ENCODE measurements at places on chromosomes 1 and 21.
A peak's percentile ranks its signal among the peaks of the same experiment; 100 is the strongest.

- DNase-seq = peak; percentile 15
These were observed 27.7 kb downstream of the CR1L start for GRCh38 chr1:207672522-207673130.

- DNase-seq = no peak
These were observed 120.9 kb downstream of the ATG4C start for GRCh38 chr1:62904856-62905225.

GRCh38 chr1:223249854-223250631 is 107.0 kb upstream of the TLR5 start:
- DNase-seq = no peak

- no peak for DNase-seq
These were observed 286.6 kb upstream of the ZP4 start for GRCh38 chr1:238177351-238177750.

- DNase-seq = no peak
These were observed 3.7 kb upstream of the LEPR start for GRCh38 chr1:65416767-65417166.

GRCh38 chr21:25862596-25862995 is 127.8 kb downstream of the GABPA start:
- no peak for DNase-seq

DNA sequence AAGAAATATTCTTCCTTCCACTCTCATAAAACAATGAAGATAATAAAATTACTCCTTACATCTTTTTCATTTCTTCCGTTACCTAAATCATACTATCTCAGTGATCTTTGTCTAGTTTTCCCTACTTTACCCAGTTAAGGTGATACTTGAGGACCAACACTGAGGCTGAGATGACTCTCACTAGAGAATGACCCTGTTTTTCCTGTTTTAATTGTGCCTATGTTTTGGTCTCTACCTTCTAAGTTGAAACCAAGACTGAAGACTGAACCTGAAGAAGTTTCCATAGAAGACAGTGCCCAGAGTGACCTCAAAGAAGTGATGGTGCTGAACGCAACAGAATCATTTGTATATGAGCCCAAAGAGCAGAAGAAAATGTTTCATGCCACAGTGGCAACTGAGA is 25.1 kb downstream of the AIM2 start:
- no peak for DNase-seq

GRCh38 chr1:99738858-99739465 is 27.5 kb downstream of the FRRS1 start:
- no peak for DNase-seq

- DNase-seq = no peak
These were observed 100.8 kb upstream of the C1orf174 start for GRCh38 chr1:4000811-4001251.

DNA sequence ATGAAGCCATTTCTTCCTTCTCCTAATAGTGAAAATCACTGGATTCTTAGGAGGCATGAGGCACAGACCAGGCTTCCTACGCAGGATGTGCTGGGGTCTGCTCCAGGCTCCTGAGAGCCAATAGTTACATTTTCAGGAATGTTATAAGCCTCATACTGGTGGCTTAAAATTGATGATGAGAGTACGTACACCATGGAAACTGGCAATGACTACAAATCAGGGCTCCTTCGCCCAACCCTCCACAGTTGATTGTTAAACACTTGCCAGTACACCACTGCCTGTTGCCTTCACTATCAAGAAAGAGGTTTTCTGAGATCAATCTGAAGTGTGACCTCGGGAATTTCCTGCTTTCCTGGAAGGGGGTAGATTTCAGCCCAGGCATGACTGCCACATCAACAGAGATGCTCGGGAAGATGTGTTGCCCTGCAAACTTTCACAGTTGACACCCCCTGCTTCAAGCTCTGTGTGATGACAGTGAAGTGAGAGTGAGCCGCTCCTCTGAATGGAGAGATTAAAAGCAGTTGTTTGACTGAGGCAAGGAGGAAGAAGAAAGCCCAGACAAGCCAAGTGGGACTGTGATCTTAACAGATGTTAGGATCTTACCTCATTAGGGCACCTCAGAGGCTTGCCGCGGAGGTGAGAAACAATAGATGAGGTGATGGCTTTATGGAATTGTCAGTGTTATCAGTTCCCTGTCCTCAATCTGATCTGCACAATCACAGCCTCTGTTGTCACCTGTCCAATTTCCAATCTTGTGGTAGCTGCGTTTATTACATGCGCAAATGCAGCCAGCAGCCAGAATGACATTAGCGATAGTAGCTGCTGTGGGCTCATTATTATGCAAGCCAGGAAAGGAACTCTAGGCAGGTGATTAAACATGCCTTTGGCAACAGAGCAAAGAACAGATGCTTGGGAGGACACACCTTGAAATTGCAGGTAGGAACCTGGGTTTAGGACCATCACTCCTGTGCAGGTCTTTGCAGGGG is 277.3 kb downstream of the KAZN start:
- no peak for DNase-seq

- DNase-seq = no peak
These were observed 41.3 kb downstream of the WDTC1 start for GRCh38 chr1:27275696-27276095.

GRCh38 chr1:152681616-152682015 is 4.3 kb upstream of the LCE2B start:
- DNase-seq = no peak
